ENCODE measurements at places on chromosomes 3 and 15.
A peak's percentile ranks its signal among the peaks of the same experiment; 100 is the strongest.

DNA sequence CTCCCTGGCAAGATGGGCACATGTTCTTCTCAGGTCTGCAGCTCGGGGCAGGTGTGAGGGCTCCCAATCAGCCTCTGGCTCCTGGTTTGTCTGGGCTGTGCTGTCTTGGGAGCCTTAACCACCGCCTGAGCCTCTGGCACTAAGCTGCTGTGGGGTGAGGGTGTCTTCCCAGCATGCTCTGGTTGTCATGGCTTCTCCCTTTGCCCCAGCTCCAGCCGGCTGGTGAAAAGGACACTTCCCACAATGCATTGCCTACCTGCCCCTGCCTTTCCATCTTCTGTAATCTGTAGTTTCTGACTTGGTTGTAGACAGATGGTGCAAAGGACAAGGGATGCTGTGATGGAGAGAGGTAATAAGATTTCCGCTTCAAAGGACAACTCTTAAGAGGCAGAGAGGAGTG, 295.3 kb downstream of the TLE3 start:
- DNase-seq, result no peak

DNA sequence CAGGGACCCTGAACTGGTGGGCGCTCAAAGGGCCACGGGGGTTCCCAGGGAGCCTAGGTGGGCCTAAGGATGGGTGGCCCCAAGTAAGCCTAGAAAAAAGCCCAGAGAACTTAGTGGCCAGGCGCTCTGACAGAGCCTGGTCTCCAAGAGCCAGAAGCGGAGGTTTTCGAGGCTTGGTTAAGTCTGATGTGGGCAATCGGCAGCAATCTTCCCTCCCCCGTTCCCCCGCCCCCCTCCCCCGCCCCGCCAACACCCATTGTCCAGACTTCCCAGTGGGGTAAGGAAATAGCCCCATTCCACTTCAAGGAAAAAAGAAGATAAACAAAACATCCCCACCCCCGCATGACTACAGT, 6.7 kb downstream of the EOMES start:
- no peak for DNase-seq

DNA sequence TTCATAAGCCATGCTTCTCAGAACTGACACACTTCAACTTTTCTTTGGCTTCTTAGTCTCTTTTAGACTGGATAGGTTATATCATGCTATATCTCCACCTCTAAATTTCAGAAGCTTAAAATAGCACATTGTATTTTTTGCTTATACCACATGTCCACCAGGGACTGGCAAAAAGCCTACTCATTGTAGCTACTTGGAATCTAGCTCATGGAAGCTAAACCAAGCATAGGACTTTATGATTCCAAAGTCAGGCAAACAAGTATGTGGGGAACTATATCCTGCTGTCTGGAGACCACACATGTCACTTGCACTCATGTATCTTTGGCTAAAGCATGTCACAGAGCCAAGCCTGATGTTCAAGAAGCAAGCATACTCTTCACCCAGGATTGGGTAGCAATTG, 245.0 kb upstream of the RASGRP1 start:
- DNase-seq, result no peak

- DNase-seq, result no peak
Measured at GRCh38 chr15:72925661-72926060, 126.6 kb upstream of the NEO1 start.

- no peak for DNase-seq
Measured at GRCh38 chr15:75666823-75667501, 19.2 kb downstream of the SNX33 start.

DNA sequence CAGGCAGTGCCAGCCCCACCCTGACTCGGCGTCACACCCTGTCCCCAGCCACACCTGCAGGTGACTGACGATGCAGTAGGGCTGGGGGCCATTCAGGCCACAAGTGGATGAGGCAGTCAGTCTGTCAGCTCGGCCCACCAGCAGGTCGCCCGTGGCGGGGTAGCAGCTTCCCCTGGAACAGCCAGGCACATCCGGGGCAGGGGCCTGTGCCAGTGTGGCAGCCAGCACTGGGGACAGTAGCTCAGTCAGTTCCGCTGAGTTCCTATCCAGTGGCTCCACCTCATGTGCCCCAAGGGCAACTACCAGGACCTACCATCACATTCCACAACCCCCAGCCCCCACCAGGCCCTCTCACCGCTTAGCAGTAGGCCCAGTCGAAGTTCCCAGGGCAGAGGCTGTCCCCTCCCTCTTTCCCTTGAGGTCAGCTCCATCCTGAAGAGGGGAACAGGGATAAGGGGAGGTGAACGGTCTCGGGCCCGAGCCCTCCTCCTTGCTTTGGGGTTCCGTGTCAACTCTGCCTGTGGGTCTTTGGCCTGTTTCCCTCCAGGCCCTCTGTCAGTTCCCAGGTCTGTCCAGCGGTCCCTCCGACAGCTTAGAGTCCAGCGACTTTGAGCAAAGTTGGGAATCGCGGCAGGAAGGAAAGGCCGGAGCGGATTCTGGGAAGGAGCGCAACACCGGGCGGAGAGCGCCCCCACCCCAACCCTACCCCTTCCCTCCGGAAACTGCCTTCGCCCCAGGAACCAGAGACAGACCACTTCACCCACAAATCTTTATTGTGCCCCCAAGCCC, at the start of gene LAMB2:
TSS of gene LAMB2 (minus strand) at position 614 of the 789 bp plus-strand sequence. CDS start at position 431, 183 bp downstream.
- no peak for DNase-seq

- no peak for DNase-seq
Measured at GRCh38 chr15:86328658-86329057, 249.0 kb downstream of the AGBL1 start.

GRCh38 chr3:24565656-24566055, 71.0 kb upstream of the THRB start:
- DNase-seq, result no peak

- no peak for DNase-seq
Measured at GRCh38 chr15:60772395-60773120, 293.6 kb upstream of the ICE2 start.

DNA sequence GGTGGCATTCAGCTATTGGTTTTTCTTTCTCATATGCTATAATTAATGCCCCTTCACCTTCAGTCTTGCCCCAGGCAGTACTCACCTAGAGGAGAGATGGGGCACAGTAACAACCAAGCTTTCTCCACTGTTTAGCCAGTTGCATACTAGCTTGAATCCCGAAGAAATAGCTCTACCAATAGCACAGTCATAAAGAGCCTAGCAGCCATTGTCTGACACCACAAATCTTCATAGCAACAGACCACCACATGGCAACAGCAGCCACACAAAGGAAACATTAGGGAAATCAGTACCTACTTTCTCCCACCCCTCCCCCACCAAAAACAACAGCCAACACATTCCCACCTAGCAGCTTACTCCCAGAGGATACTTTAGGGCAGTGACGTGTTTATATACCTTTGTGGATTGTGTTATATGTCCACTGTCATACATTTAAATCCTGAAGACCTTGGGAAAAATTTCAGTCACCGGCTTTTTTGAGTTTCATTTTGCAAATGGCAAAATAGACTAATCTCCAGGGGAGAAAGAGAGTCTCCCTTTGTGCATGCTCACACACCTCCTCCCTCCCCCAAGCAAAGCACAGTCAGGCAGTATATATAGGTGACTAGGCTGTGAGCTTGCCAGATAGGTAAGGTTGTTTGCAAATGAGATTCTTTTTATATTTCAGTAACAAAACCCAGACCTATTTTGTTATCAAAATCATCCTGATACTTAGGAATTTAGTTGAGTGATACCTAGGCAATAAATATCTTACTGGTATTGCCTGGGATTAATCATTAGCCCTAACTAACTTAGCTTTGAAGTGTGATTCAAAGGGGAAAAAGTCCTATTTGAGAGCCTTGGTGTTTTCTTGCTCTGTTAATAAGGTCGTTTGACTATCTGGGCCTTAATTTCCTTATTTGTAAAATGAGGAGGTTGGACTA, 140.6 kb downstream of the RBPMS2 start:
- peak; percentile 66 for DNase-seq

DNA sequence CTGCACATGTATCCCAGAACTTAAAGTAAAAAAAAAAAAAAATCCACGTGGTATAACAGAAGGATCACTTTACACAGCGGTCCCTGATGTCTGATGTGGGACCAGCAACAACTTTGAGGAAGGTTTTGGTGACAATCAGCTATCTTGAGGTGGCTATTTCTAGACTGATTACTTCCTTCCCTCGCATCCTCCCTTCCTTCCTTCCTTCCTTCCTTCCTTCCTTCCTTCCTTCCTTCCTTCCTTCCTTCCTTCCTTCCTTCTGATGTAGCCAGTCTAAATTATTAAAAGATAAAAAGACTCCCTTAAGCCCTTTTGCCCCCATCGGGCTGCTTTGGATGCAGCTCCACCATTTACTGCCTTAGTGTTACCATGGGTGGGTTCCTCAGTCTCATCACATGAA, 14.9 kb downstream of the SORD start:
- no peak for DNase-seq

DNA sequence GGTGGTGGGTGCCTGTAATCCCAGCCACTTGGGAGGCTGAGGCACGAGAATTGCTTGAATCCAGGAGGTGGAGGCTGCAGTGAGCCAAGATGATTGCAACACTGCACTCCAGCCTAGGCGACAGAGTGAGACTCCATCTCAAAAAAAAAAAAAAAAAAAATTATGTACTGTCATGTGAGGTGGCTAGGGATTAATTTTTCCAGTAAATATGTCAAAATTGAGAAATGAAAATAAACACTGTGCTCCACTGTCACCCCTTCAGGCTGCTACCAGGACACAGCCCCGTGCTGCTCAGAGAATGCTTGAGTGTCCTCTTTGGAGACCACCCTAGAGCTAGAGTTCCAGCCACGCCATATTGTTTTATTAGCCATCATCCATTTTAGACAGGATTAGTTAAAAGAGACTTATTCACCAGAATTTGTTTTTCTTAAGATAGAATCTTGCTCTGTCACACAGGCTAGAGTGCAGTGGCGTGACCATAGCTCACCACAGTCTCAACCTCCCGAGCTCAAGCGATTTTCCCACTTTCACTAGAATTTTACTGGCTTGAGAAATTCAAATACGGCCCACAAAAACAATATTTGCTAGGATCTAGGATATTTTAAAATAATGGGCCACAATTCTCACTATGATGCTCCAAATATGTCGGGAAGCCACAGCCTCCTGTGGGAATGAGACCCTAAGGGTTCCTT, 642 bp downstream of the CD80 start:
- DNase-seq, result no peak

DNA sequence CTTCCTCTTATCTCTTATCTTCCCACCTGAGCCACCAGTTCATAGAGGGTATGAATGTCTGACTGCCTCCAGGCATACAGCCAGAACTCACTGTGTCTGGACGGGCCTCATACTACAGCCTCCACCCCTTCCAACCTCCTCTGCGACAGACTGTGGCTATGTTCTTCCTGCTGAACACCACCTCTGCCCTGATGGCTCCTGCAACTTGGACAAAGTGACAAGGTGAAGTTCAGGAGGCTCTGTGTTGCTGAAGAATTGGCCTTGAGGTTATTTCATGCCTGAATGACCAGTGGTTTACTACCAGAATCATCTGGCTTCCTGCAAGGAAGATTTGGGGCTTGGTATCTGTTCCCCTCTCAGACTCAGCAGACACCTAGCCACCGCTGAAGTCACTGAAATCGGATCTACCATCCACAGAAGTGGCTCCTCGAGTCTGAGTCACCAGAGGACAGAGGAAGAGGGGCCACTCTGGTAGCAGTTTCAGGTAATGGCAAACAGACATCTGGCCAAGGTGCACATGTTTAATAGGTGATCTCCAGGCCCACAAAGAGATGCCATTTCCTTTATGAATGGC, 14.2 kb upstream of the ULK3 start:
- no peak for DNase-seq

DNA sequence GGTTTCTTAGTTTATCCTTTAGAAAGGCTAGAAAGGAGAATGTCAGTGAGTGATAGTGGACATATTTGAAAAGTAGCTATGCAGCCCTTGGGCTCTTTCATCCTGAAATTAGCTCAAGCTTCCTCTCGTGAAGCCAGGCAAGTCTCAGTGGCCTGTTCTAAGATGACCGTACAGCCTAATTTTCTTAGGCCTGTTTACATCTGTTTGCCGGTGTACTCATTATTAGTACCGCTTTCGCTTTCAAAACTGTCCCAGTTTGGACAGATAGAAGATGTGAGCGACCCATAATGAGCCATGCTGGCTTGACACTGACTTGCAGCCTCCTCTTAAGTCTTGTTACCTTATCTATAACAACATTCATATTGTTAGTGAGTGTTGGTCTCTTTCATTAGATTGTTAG, 5.7 kb upstream of the ARL14 start:
- no peak for DNase-seq

DNA sequence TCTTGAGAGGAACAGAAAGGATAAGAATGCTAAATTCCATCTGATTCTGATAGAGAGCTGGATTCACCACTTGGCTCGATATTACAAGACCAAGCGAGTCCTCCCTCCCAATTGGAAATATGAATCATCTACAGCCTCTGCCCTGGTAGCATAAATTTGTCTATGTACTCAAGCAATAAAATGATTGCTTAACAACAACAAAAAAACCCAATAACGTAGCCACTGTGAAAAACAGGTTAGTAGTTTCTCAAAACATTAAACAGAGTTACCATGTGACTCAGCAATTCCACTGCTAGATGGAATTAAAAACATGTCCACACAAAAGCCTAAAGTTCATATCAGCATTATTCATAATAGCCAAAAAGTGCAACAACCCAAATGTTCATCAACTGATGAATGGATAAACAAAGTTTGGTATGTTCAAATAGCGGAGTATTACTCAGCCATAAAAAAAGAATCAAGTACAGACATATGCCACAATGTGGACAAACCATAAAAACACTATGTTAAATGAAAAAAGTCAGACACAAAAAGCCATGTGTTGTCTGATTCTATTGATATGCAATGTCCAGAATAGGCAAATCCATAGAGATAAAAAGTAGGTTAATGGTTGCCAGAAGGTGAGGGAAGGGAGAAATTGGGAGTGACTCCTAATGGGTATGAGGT, 16.8 kb downstream of the BCL2L10 start:
- DNase-seq, result no peak

DNA sequence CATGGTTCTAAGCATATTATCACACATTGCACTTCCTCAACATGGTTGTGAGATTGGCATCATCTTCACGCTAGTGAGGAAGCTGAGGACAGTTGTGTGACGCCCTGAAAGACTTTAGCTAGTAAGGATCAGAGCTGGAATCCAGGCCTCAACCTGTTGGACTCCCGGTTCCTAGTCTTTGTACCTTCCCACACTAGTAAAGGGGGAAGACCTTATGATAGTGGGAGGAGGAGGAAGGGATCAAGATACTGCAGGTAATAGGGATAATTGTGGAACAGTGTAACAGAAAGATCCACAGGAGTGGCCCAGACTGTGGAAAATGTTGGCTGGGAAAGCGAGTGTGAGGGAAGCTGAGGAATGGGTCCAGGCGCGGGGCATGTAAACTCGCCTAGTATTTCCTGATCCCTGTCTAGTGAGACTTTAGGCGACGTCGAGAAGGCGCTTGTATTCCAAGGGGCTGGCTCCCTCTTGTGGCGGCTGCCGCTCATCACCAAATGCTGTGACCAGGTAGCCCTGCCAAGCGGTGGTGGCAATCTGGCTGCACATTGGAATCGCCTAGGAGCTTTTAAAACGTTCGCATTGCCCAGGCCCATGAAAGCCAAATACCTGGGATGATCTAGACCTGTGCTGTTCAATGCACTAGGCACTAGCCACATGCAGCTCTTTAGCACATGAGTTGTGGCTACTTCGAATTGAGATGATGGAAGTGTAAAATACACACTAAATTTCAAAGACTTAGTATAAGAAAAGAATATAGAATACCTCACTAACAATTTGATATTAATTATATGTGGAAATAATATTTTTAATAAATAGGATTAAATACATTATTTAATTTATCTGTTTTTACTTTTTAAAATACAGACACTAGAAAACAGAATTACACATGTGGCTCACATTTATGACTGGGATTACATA, 38.8 kb upstream of the CLDN18 start:
- DNase-seq, result peak; percentile 24

- DNase-seq, result no peak
Measured at GRCh38 chr3:55556619-55557537, 69.8 kb upstream of the WNT5A start.

Measured in CD4-positive, alpha-beta T cell treated with Interleukin-4 for 4 hours (primary cell).